Mesenchymal stem cell (in vitro differentiated cells and primary cell): ENCODE measurements at places on chromosomes 7 and 10.

GRCh38 chr10:16952080-16952479, 134.9 kb upstream of the RSU1 start:
- DNase-seq: no peak

- DNase-seq: no peak
These were observed 449.9 kb downstream of the INHBA start for GRCh38 chr7:41252957-41253356.

DNA sequence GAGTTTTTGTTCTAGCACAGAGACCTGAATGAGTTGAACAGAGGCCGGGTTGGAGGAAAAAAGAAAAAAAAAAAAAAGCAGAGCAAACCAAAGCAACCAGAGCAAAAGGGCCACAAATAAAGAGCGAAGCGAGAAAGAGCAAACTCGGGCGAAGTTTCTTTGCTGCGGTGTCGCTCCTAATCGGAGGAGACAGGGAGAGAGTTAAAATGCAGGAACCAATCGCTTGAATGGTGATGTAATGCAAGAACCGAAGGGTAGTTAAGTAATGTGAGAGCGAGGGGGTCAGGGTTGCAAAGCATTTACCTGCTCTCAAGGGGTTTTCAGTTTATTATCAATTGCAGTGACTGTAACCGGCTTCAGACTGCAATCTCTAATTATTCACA, 271.7 kb downstream of the TRIL start:
- DNase-seq: peak; percentile 85

DNA sequence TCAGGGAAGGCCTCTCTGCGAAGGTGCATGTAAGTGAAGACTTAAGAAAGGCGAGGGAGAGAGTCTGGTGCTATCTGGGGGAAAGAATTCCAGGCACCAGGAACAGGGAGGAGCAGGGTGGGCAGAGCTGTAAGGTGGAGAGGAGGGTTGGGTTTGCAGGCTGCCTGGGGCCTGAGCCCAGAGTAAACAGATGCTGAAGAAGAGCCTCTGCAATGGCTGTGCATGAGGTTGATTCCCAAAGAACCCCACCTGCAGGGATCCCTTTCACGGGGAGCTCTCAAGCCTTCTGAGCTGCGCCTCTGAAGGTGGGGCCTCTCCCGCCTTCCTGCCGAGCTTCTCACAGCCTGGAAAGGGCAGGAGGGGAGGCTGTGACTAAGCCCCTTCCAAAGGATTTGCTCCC, 115.1 kb downstream of the RNF216 start:
- DNase-seq: no peak

GRCh38 chr7:19206721-19207120, 61.5 kb upstream of the FERD3L start:
- DNase-seq: no peak

DNA sequence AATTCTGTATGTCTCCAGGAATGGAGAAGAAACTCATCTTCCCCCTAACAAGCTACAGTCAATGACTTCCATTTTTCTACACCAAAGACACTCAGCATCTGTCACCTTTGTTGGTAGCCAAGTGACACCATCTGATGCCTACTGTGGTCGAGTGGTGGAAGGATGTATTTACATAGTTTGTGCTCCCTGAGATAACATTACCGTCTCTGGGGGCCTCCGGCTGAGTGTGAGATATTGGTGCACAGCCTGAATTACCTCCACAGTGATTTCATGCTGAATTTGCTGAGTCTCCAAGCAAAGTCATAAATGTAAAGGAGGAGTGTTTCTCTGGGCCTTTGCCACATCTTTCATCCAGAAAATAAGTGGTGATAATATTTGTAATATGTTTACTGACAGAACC, 114.0 kb downstream of the GRID1 start:
- no peak for DNase-seq

GRCh38 chr7:99748846-99749579, 14.0 kb upstream of the CYP3A7 start:
- no peak for DNase-seq

- DNase-seq: no peak
These were observed 351.1 kb downstream of the ACTR3B start for GRCh38 chr7:153110606-153111005.

- no peak for DNase-seq
These were observed 781 bp downstream of the GBX1 start for GRCh38 chr7:151166629-151167196.

DNA sequence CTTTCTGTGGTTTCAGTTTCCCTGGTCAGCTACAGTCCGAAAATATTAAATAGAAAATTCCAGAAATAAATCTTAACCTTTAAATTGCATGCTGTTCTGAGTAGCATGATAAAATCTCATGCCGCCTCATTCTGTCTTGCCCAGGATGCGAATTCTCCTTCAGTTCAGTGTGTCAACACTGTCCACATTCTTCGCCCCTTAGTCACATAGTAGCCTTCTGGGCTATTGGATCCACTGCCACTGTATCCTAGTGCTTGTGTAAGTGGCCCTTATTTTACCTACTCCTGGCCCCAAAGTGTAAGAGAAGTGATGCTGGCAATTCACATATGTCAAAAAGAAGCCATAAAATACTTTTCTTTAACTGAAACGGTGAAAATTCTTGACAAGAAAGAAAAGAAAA, 129.6 kb downstream of the ZWINT start:
- no peak for DNase-seq

- DNase-seq: no peak
These were observed 655.0 kb upstream of the ADARB2 start for GRCh38 chr10:2392145-2392812.

DNA sequence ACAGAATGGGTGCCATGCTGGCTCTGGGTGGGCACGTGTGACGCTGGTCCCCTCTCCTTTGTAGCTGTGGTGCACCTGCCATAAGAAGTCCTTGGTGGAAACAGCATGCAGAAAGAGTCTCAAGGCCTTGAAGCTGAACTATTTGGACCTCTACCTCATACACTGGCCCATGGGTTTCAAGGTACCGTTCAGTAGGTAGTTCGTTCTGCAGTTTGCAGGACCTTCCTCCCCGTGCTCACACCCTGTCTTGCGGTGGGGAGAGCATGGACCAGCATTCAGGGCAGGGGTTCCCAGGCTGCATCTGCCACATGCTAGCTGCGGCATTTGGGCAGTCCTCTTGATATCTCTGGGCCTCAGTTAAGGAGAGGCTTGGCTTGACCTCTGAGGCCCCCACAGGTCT, 7.3 kb downstream of the AKR1E2 start:
- no peak for DNase-seq

GRCh38 chr7:1302936-1303335, 70.3 kb downstream of the UNCX start:
- DNase-seq: no peak

DNA sequence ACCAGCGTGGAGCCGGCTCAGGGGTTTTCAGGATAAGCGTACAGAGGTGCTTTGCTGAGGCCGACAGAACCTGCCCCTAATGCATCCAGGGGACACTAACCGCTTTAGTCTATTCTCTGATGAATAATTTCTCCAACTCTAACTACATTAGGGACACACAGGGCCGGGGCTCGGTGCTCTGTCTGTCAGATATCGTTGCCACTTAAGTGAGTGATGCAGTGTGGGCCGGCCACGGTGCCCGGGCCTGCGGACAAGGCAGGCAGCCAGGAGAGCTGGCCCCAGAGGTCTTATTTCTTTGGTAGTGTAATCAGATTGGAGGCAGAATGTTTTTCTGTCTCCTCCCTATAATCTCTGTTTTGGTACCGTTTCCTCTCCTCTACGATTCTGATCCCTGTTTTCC, 62.7 kb downstream of the ADRA2A start:
- no peak for DNase-seq

GRCh38 chr10:120400601-120401000, 56.4 kb upstream of the PLPP4 start:
- DNase-seq: peak; percentile 39

GRCh38 chr10:127976286-127976685, 69.4 kb downstream of the PTPRE start:
- peak; percentile 64 for DNase-seq

GRCh38 chr10:129445436-129446182, 21.4 kb upstream of the MGMT start:
- no peak for DNase-seq

DNA sequence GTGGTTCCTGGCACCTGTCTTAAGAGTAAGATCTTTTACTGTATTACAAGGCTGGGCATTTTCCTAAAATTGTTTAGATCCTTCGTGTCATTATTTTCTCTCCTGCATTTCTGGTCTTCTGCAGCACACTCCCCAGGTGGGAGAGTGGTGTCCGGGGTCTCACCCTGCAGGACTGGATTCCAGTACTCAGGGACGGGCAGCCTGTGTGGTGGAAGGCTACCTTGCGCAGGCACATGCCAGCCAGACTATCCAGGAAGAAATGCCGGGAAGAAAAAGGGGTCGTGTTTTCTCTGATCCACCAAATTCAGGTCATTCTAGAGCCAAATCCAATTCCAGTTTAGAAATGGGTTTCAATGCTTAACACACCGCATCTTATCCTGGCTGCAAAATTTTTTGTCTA, 27.7 kb downstream of the CNPY1 start:
- no peak for DNase-seq

DNA sequence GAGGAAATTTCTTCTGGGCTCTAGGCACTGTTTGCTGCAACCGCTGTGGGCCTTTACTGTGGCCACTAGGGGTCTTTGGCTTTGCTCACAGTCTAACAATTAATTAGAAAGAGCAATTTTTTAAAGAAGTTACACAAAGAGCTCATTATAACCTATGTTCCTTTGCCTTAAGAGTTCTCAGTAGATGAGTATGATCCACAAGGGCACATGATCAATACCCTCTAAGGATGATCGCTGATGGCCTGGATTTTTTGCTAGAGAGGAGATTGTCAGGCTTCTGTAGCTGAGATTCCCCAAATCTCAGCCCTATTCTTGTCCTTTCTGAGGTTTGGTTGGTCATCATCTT, 80.8 kb upstream of the RHOBTB1 start:
- DNase-seq: peak; percentile 43

DNA sequence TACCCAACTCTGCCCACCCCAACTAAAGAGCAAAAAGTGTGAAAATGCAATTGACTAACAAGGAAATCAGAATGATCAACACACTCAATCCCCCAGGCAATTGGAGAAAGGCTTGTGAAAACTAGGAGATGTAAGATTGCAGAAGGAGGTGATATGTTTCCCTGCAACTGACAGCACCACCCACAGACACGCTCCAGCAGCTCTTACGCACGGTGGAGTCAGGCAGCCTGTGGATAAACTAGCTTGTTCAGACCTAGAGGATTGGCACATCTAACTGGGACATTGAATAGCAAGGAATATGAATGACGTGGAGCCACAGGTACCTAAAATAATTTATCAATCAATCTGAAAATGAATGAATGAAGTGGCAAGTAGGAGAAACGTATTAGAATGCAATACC, 125.7 kb upstream of the MYO3A start:
- DNase-seq: no peak
